ENCODE measurements at places on chromosomes 12 and 14.

GRCh38 chr14:37816135-37816534 lies 220.7 kb downstream of the TTC6 start:
- no peak for DNase-seq
- no peaks in the 10 kb centered on the region for H3K27me3 ChIP-seq
- no peaks in the 10 kb centered on the region for H3K4me1 ChIP-seq
- no peak overlapping the region for H3K27ac ChIP-seq
- H3K36me3 ChIP-seq: no peaks in the 10 kb centered on the region

DNA sequence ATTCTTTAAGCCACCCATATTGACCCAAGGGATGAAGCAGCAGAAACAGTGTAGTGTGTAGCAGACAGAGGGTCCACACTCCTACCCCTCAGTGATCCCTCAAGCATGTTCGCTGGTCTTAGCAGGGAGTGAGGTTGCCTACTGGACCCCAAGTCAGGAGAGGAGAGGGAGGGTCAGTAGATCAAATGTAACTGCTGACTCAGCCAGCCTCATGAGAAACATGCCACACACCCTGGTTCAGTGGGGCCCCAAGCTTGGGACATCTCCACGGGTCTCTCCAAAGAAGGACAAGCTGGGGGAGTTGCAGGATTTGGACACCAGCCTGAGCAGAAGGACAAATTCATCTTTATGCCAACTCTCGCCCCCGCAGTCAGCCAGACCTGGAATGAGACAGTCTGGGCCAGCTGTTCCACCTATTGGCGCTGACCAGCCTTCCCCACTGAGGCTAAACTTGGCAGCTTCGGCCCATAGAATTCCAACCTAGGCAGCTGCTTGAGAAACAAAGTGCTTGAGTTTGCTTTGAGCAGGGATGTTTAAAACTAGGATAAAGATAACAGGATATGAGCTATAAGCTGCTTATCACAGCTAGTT lies 66.0 kb upstream of the ACTN1 start:
- no peaks in the 10 kb centered on the region for H3K36me3 ChIP-seq
- H3K4me1 ChIP-seq: peaks cover 5% of the 10 kb centered on the region
- H3K4me3 ChIP-seq: no peak overlapping the region
- H3K27ac ChIP-seq: peak overlapping the region; percentile 36
- no peak for DNase-seq
- peaks cover 22% of the 10 kb centered on the region for H3K27me3 ChIP-seq

GRCh38 chr12:130423136-130423535 lies 85.4 kb downstream of the PIWIL1 start:
- no peak overlapping the region for H3K27ac ChIP-seq
- H3K4me1 ChIP-seq: no peaks in the 10 kb centered on the region
- no peaks in the 10 kb centered on the region for H3K36me3 ChIP-seq
- DNase-seq: no peak
- H3K27me3 ChIP-seq: no peaks in the 10 kb centered on the region
- no peak overlapping the region for H3K4me3 ChIP-seq

DNA sequence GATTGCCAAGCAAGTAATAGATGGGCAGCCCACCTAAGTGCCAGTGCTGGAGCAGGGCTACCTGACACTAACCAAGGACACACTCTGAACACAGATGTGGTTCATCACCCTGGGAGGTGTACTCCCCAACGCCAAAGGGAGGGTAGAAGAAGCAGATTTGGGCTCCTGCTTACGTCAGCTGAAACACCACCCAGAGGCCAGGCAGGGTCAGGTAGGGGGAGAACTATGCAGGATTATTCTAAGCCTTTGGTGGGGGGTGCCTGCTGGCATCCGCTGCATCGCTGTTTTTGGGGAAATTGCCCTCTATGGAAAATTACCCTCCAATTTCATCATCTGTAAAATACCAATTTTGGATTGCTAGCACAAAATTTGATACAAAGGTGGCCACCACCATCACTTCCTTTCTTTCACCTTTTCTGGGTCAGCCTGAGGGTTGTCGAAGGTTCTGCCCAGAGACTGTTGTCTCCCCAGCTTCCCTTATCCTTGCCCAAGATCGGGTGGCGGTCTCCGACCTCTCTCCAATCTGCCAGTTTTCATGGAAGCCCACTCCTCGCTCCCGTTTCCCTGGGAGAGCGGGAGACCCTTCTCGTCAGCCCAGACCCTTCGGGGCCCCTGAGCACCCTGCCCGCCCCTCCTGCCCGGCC lies 535 bp downstream of the BIN2 start:
- peaks cover 83% of the 10 kb centered on the region for H3K4me1 ChIP-seq
- DNase-seq: peak; percentile 60
- peak overlapping the region; percentile 98 for H3K27ac ChIP-seq
- H3K36me3 ChIP-seq: peaks cover 23% of the 10 kb centered on the region

DNA sequence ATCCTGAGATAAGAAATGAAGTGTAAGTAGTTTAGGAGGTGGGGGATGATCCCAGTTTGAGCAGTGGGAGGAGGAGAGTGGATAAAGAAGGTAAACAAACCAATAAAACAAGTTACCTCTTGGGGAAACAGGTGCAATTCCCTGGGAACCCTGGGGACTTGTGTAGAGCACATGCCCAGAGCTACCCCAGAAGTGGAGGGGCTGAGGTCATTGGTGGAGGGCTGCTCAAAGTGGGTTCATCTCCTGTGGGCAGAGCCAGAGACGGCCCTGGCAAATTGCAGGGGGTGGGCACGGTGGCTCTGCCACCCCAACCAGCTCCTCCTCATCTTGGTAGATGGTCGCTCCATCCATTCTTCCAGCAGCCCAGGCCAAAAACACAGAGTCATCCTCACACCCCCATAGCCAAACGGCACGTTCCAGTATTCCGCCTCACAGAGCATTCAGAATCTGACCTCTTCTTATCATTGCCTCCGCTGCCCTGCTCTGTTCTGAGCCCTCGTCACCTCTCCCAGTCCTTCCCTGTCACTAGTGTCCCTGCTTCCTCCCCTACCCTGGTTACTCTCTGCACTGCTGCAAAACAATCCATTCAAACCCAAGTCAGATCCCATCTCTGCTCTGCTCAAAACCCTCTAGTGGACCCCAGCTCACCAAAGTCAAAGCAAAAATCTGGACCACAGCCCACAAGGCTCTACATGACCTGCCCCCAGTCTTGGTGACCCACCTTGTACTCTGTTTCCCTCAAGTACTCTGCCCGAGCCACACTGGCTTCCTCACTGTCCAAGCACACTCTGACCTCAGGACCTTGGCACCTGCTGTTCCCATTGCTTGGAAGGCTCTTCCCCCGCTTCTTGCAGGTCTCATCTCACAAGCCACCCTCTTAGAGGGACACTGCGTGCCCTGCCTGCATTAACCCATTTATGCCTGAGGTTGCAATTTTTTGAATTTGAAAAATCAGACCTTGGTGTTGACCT lies 5.5 kb downstream of the CYP46A1 start:
- no peak overlapping the region for H3K27ac ChIP-seq
- DNase-seq: no peak
- no peaks in the 10 kb centered on the region for H3K36me3 ChIP-seq
- H3K4me3 ChIP-seq: no peak overlapping the region
- peaks cover 3% of the 10 kb centered on the region for H3K4me1 ChIP-seq

DNA sequence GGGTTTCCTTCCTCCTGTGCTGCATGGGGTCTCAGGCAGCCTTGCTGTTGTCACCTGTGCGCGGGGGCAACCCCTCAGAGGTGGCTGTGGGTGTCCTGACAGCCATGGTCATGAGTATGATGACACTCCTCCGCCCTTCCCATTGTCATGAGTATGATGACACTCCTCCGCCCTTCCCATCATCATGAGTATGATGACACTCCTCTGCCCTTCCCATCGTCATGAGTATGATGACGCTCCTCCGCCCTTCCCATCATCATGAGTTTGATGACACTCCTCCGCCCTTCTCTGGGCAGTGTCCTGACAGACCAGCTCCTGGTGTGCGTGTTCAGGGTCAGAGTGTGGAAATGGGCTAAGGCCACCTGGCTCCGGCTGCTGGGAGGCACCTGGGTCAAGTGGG lies 40.0 kb downstream of the FBRSL1 start:
- no peaks in the 10 kb centered on the region for H3K4me1 ChIP-seq
- DNase-seq: no peak
- H3K4me3 ChIP-seq: no peak overlapping the region
- H3K36me3 ChIP-seq: no peaks in the 10 kb centered on the region
- H3K27me3 ChIP-seq: no peaks in the 10 kb centered on the region

DNA sequence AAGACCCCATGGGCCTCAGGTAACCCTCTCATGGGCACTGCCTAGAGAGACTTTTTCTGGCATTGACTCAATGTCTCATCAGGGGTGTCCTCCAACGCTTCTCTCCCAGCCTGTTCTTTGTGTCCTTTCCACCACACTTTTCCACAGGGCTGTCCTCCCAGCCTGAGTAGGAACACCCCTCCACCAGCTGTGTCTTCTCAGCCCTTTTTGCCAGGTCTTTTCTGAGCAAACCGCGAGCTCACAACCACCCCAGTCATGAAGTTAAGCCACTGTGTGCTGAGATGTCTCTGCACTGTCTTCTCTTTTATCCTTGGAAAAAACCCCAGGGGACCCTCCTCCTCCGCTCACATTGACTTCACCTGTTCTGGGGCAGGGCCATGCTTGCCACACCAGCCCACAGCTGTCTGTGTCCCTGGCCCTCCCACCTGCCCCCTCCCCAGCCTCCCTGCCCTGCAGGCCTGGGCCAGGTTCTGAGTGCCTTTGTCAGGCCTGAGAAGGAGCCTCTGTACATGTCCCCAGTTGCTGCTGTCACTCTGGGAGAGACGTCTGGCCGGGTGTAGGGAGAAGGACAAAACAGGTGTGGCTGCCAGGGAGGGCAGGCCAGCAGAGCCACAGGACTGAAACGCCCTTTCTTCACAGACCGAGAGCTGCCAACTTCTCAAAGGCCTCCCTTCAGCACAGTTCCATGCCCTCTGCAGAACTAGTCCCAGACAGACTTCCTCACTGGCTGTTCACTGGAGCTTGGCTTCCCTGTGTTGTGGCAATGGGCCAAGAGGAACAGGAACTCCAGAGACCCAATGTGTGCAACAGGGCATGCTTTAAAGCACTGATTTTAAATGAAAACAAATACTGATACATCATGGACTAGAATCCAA lies 50.5 kb upstream of the PNMA1 start:
- DNase-seq: no peak
- no peaks in the 10 kb centered on the region for H3K27me3 ChIP-seq
- H3K4me1 ChIP-seq: peaks cover 70% of the 10 kb centered on the region
- peaks cover 5% of the 10 kb centered on the region for H3K36me3 ChIP-seq
- no peak overlapping the region for H3K4me3 ChIP-seq
- H3K27ac ChIP-seq: peak overlapping the region; percentile 55

DNA sequence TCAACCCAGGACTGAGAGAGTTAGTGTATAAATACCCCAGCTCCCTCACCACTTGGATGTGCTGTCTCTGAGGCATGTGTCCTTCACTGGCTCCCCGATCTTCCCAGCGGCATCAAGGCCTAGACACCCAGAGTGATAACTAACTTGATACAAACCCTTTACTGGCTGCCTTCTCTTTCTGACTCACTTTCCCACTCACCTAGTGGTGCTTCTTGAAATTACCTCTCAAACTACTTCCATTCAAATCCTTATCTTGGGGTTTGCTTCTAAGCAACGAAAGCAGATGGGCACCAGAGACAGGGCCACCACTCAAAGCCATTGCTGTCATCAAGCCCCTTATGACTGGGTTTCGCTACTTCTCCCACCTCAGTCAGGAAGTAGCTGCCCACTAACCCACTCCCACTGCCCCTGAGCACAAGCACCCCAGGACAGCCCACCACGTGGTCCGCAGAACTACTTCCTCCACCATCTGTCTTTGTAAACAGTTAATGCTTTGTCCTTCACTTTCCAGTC lies 17.2 kb downstream of the ZFP36L1 start:
- no peaks in the 10 kb centered on the region for H3K27me3 ChIP-seq
- peaks cover 60% of the 10 kb centered on the region for H3K4me1 ChIP-seq
- no peak overlapping the region for H3K4me3 ChIP-seq
- no peak for DNase-seq
- no peak overlapping the region for H3K27ac ChIP-seq
- no peaks in the 10 kb centered on the region for H3K36me3 ChIP-seq
